ENCODE measurements at places on chromosomes 4 and X. TPM values are rescaled to one million over a fixed set of nuclear protein-coding genes. Genes with fewer than 3 reads are reported as not detected.

GRCh38 chr4:5955856-5956255, 62.4 kb downstream of the C4orf50 start:
- no peak for DNase-seq

DNA sequence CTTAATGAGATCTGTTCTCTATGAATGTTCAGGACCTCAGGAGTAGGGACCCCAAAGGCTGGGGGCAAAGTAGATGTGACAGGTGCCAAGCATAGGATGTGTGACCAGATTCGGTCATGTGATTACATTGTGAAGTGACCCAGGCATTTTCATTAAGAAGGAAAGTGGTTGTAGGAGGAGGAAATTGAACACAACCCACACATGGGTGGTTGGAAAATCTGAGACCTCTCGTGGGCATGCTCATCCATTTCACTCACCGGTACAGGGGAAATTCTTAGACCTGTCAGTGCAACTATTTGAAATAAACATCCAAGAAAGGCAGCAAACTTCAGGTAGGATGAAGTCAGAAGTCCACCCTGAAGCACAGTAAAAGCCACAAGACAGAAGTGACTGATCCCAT, 43.5 kb upstream of the CD99 start:
- no peak for DNase-seq

DNA sequence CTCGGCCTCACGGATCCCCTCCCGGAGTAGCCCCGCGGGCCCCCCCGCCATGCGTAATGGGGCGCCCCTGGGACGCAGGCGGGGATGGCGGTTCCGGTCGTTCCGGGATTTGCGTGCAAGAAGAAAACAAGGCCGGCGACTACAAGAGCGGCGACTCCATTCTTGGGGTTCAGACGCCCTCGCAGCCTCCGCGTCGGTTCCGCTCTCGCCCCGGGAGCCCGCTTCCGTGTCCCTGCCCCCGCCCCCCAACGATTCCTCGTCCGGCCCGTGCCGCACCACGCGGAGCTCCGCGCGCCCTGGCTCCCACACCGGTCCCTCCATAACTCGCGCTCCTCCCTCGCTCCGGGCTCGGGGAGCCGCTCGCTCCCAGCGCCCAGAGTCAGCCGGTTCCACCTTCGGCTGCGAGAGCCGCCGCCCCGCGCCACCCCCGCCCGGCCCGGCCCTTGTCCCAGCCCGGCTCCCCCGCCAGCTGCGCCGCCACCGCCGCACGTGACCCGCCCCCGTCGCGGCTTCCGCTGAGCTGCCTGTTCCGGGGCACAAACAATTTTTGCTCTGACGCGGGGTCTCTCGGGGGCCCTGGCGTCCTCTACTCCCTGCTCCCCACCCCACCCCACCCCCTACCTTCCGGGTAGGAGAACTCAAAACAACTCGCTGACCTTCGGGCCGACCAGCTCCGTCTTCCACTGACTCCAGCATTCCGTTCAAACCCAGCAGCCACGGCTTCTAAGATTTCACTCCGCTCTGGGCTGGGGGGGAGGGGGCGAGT, 78.8 kb upstream of the BCOR start:
- DNase-seq = no peak

DNA sequence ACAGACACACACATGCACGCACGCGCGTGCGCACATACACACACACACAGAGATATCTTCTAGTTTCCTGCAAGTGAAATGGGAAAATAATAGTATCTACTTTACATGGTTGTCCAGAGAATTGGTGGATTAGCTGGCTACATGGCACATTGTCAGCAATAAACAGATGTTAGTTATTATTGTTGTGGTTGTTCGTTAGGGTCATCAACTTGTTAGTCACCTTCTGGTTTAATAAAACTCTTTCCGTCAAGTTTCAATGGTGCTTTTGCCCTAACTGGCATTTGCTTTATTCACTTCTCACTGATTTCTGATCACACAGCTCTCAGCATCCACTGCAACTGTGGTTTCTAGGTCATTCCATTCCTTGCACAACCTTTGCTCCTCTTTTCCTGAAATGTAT, 25.4 kb upstream of the RASL11B start:
- DNase-seq = no peak

DNA sequence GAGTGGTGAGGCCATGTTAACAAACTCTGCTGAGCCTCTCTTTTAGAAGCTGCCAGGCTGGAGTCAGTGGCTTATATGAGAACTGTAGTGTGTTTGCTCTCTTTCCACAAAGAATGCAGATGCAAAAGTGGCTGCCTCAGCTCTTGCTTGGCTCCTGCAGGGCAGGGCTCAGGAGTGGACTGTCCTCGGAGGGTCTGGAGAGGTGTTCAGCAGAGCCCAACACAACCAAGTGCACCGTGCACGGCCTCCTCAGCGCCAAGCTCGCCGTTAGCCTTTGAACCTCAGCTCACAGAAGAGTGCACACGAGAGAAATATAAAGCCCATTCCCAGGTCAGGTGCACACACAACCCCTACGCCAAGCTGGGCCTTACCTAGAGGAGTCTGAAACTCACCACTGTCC, 82.8 kb downstream of the C4orf51 start:
- no peak for DNase-seq

DNA sequence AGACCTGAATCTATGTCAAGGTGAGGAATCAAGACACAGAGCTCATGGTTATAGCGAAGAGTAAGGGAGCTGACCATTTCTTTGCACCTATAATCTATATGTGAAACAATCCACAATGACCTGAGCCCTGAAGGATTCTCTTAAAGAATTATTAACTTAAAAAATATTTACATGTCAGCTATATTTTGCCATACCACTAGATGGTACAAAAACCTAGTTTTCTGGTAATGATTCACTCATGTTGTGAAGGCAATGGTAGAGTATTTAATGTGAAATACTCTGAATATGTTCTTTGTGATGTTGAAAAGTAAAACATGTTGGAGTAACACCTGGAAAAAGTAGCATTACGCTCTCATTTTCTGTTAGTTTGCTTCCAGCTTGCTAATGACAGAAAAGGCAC, 40.0 kb downstream of the VGLL1 start:
- no peak for DNase-seq

GRCh38 chr4:106868381-106869035, 167.6 kb downstream of the DKK2 start:
- DNase-seq = no peak

- no peak for DNase-seq
Measured at GRCh38 chrX:12366440-12366839, 228.2 kb downstream of the FRMPD4 start.

GRCh38 chr4:94595880-94596483, 144.2 kb downstream of the PDLIM5 start:
- no peak for DNase-seq

GRCh38 chr4:173509036-173510001, 20.7 kb downstream of the HAND2 start:
- DNase-seq = no peak

DNA sequence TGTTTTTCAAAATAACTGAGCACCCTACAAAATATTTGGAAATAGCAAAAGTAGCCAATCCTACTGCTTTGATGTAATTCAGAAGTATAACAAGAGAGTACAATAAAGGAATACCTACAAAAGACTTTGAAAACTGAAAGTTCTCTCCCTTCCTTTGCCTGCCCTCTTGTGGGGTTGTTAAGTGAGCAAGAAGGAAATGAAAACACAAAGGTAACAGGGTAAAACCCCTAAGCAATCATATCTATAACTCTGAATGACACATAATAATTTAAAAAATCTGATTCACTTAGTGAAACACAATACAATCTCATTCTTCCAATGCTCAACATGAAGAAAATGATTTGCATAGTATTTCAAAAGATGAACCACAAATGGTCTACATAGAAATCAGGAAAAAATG, 98.2 kb downstream of the FRYL start:
- no peak for DNase-seq

- no peak for DNase-seq
Measured at GRCh38 chr4:188370777-188371176, 231.5 kb downstream of the TRIML1 start.

- DNase-seq = no peak
Measured at GRCh38 chr4:156763511-156763910, 208.1 kb downstream of the PDGFC start.

GRCh38 chr4:145387079-145387478, 94.6 kb upstream of the SMAD1 start:
- no peak for DNase-seq

DNA sequence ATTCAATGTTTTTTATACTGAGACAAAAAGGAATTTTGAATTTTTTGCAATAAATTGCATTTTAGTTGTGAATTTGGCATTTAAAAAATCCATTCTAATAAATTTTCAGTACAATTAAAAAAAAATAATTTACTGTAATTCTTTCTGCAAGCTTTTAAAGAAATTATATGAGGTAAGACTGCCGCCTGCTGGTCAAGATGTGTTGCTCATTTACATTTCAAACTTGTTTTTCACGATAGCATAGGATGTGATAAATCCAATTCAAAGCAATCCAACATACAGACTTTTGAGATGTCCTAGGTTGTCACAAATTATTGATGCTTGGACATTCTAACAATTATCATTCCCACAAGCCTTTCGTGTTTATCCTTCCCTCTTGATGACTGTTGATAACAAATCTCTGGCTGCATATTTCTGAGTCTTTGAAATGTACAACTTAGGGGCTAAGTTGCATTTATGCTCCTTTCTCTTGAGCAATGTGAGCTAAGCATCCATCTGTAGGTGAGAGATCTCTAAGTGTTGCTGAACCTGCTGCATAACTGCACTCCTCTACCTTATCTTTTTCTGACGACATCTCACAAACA, 21.7 kb upstream of the MFAP3L start:
- DNase-seq = peak; percentile 30

DNA sequence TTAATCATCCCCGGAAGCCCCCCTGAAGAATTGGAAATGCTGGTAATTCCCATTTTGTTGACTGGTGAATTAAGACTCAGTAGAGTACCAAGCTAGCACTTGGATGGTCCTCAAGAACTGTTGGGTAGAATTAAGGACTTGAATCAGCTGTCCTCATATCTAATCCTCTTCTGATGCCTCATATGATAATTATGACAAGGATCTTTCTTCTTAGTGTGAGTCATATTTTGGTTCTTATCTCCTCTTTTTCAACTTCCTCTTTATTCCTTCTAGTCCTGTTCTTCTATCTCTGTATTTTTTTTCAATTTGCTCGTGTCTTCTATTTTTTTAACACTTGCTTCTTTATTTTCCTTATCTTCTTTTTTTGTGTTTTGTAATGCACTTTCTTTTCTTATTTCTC, 206.3 kb upstream of the ANXA3 start:
- no peak for DNase-seq

GRCh38 chrX:13863324-13863723, 46.4 kb upstream of the GPM6B start:
- no peak for DNase-seq

DNA sequence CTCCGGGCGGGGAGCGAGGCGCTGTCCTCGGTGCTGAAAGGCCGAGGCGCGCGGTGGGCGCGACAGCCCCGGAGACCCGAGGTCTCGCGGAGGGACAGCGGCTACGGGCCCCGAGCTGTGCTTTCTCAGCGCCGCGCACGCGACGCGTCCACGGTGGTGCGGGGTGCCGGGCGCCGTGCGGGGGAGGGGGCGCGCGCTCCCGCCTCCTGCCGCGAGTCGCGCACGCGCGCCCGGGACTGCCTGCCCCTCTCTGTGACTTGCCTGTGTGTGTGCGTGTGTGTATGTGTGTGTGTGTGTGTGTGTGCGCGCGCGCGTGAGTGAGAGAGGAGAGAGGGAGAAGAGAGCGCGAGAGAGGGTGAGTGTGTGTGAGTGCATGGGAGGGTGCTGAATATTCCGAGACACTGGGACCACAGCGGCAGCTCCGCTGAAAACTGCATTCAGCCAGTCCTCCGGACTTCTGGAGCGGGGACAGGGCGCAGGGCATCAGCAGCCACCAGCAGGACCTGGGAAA, at the start of gene GRIA2:
TSS of gene GRIA2 (plus strand) at position 358 of the 511 bp plus-strand sequence. CDS start 315 bp downstream, outside the sequence.
- peak; percentile 70 for DNase-seq

DNA sequence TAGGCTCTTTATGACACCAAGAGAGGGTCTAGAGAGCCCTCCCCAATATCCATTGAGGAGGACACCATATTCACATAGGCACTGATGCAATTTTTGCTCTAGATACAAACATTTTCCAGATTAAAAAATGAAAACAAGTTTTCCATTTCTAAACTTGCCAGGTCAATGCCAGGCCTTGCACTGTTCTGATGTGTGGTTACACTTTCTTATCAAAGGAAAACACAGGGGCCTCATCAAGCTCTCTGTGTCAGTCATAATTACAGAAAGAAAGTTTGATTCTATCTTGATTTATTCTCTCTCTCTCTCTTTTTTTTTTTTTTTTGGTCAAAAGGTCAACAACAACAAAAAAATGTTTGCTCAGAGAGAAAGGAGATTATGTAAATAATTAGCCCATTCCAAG, 80.2 kb upstream of the ACSL4 start:
- no peak for DNase-seq

DNA sequence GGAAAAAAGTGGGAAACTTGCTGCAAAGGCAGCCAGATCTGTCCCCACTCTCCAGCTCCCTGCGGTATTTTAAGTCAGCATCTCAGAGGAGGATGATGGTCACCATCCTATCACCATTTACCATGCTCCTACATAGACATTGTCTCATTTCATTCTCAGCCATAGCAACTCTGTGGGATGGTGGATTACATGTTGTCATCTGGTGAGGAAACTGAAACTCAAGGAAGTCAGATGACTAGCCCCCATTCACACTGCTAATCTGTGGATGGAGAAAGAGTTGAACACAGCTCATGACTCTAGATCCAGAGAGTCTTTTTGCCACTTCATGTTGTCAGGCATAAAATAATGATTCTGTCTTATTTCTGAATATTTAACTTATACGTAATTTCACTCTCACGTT, 323.5 kb downstream of the PTTG2 start:
- DNase-seq = no peak

GRCh38 chr4:122700178-122700725, 32.3 kb upstream of the BBS12 start:
- DNase-seq = peak; percentile 87

DNA sequence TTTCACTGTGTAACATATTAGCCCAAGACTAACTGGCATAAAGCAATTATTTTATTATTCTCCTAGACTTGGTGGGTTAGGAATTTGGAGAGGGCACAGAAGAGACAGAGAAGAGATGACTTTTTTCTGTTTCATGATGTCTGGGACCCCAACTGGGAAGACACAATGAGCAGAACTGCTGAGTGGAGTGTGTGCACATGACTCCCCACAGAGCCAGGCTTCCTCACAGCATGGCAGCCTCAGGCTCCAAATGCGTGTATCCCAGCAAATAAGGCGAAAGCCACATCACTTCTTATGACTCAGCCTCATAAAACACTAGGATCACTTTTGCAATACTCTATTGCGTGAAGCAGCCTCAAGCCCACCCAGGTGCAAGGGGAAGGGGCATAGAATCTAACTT, 68.4 kb downstream of the MFAP3L start:
- no peak for DNase-seq

RAB39B gene
- 1.3 TPM for total RNA-seq

FGFBP1 gene
- total RNA-seq = not detected

XPNPEP2 gene
- 3.9 TPM for total RNA-seq

ADH1B gene
- 1,871 TPM for total RNA-seq

CDS1 gene
- 29.6 TPM for total RNA-seq

GPR173 gene
- 2.3 TPM for total RNA-seq

PPP2R2C gene
- 0.66 TPM for total RNA-seq

YY2 gene
- 5.0 TPM for total RNA-seq

CFAP47 gene
- under 0.01 TPM for total RNA-seq

MBNL3 gene
- 26.3 TPM for total RNA-seq

ZNF674 gene
- 7.3 TPM for total RNA-seq
